Activated gamma-delta T cell treated with Interleukin-2 at 50 U/mL for 16 hours (primary cell): ENCODE measurements at places on chromosomes 2 and 18.

DNA sequence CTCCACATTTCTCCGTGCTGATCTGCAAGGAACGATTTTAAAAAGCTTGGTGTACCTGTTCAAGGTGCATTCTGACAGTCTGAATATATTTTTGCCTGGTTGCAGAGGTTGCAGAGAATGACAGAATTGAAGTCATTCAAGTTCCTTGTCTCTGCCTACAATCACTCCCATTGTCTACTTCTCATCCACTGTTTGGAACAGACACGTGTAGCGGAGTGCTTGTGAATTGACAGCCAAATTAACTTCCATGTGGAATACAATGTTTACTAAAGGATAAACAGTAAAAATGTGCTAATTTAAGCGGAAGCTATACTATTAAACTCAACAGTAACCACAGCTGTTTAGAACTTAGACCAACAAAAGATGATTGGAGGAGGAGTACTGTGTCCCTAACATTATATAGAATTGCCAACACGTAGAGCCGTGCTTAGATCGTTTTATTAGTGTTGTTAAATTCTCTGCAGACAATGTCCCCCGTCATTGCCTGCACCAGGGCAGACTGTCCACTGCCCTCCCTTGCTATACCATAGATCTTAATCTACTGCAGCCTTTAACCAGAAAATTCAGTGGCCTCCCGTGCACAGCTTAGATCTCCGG lies 87.3 kb upstream of the ZCCHC2 start:
- no peak for DNase-seq

DNA sequence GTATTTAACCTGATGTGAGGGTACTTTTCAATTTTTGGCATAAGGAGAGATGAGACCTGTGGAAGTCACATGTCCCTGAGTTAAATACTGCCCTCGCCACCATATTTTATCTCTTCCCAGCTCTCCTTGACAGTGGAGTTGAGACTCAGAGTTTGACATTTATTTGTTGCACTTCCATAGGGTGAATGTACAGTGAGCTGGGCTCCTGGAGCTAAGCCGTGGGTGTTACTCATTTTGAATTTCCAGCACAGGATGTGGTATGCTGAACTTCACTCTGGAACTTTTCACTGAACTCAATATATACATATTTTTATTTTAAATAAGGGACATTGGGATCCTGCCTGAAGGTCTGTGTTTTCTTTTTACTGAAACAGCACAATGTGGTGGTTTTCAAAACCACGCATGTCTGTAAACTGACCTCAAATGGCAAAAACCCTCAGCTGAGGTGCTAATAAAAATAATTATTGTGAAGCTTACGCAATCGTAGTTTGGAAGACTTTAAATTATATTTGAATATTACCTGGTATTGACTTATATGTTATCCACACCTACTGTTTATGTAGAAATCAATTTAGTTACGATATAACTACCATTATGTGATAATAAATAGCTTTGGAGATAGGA lies 12.1 kb downstream of the RNF144A start:
- no peak for DNase-seq

- DNase-seq: no peak
Measured at GRCh38 chr2:167181134-167181533, 292.9 kb downstream of the XIRP2 start.

DNA sequence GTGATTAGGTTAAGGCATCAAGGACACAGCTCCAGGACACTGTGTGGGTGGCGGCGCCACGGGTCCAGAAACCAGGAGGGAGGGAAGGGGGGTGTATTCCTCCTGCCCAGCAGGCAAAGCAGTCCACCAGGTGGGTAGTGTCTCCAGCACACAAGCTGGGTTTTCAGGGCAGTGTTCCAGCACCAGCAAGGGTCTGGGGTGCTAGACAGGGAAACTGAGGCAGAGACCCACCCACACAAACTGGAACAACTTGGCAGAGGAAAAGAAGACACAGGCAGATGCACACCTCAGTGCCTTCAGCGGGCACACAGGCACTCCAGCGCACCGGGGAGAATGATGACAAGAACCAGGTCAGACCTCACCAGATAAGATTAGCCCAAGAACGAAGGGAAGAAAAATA lies 28.4 kb upstream of the GNAL start:
- DNase-seq: no peak

- DNase-seq: no peak
Measured at GRCh38 chr2:127004893-127005600, 101.9 kb downstream of the BIN1 start.

- no peak for DNase-seq
Measured at GRCh38 chr2:142153601-142154000, 22.8 kb upstream of the LRP1B start.

GRCh38 chr2:16658076-16658739 lies 7.4 kb downstream of the CYRIA start:
- DNase-seq: no peak

DNA sequence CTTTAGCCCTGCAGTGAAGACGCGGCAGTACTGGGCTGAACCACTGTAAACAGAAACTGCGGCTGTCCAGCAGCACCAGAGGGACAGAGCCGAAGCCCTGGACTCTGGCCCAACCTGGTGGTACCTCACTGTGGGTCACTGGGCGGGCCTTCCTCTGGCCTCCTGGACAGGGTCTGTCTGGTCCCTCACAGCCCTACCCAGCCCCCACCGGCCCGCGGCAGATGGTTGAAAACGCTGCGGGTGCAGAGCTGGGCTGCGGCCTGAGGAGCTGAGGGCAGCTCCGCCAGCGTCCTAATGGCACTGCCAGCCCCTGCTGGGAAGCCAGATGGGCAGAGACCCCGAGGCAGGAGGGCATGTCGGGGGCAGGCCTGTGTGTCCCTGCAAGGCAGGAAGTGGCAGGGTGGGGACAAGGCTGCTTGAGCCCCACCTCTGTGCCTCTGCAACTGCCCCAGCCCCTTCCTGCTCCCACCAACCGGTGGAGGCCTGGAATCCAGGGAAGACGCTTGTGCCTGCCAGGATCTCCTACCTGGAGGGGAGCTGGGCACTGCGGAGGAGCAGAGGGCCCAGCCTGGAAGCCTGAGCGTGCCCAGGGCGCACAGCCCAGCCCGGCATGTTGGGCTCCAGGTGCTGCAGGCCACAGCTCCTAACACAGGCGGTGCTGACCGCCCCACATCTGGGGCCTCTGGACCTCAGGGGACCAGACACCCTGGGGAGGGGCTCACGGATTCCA lies 36.3 kb downstream of the HS6ST1 start:
- DNase-seq: no peak

DNA sequence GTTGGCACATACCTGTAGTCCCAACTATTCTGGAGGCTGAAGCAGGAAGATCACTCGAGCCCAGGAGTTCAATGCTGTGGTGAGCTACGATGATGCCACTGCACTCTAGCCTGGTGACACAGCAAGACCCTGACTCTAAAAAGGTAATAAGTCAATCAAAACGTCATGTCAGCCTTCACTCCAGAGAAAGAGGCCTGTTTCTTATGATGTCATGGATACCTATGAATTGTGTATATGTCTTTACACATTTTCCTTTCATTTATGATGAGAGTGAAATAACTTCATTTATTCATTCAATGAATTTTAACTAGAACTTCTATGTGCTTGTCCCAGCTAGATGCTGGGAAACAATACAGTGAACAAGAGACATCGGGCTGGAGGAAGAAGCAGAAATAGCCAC lies 25.0 kb upstream of the ID2 start:
- DNase-seq: no peak

DNA sequence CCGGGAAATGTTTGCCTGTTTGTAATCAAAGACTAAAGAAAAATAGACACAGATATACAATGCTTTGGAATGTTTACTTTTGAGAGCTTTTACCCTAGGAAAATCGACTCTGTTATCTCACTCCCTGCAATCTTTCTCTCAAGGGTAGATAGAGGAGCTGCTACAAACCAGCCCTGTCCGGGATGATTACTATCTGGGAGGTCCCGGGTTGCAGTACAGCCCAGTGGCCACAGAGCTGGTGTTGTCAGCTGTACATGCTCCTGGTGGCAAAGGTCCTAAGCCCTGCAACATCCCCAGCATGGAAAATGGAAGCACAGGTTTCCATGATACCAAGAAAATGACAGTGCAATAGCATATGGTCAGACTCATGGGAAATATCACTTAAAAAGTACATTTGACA lies 570.5 kb upstream of the SOX11 start:
- DNase-seq: no peak

DNA sequence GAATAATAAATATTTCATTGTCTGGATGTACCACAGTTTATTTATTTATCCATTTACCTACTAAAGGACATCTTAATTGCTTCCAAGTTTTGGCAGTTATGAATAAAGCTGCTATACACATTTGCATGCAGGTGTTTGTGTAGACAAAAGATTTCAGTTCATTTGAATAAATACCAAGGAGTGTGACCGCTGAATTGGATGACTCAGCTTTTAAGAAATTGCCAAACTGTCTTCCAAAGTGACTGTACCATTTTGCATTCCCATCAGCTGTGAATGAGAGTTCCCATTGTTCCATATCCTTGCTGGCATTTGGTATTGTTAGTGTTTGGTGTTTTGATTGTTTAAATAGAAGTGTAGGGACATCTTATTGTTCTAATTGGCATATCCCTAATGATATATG lies 36.2 kb upstream of the FMNL2 start:
- DNase-seq: no peak

GRCh38 chr2:29456429-29456828 lies 341.2 kb downstream of the CLIP4 start:
- no peak for DNase-seq

- no peak for DNase-seq
Measured at GRCh38 chr2:219104107-219105035, 43.6 kb upstream of the IHH start.

DNA sequence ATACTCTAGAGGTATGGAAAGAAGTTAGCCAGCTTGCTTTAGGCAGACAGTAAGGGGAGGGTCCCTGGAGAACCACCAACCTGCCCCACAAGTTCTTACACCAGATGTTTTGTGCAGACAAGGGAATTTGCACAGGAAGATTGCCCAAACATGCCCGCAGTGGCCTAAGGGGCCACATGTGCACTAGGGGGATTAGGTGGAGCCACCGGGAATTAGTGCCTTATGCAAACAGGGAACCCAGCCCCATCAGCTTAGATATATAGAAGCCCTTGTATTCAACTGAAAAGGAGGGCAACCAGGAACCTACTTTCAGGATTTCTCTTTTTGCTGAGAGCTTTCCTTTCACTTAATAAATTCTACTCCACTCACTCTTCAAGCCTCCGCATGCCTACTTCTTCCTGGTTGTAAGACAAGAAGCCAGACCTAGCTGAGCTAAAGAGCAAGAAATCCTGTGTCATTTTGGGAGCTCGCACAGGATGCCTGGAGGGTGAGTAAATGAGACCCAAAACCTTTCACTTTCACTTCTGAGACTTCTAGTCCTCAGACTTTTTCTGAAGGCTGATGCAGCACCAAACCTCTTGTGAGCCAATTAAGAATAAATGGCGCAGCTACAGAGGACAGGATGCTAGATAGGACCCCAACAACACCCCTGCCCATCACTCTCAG lies 146.3 kb downstream of the GCA start:
- no peak for DNase-seq

DNA sequence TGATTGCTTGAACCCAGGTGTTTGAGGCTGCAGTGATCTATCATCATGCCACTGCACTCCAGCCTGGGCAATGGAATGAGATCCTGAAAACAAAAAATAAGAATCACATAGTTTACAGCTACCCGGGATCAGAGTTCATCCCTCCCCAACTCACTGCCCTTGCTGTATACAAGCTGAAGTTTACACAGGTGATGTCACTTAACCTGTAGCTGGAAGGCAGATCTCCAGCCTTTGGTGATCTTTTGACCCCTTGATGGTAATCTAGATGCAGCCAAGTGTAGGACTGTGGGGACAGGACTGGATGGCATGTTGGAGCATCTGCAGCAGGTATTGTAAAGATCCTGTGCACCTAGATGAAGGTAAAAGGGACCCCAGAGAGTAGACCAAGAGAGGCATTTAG lies 66.7 kb upstream of the SLC14A2 start:
- DNase-seq: no peak

GRCh38 chr2:159204381-159205144 lies 81.9 kb downstream of the WDSUB1 start:
- DNase-seq: no peak

DNA sequence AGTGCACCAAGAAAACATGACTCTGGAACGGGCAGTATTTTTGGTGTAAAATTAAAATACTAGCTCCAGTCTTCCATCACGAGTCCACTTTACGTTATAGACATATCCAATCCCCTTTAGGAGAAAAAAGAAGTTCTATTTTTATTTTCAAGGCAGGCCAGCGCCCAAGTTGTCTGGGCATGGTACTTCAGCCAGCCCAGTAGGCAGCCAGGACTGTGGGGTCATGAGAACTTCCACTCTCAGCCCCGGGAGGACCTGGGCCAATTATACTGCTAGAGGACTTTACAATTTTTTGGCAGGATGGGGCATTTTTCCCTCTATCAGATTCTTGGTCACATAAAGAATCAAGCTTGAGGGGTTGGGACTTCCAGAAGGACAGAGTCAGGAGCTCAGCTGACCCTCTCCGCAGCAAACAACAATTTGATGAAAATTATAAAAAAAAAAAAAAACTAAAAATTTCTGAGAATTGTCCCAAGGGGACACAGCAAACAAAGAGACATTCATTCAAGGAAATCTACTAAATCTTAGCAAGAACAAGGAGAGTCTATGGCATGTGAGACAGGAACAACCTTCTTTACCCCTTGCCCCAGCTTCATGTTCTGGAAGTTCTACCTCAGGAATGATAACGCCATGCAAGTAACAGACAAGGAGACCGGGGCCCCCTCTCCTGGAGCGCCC lies 37.3 kb upstream of the B3GNT2 start:
- DNase-seq: no peak

DNA sequence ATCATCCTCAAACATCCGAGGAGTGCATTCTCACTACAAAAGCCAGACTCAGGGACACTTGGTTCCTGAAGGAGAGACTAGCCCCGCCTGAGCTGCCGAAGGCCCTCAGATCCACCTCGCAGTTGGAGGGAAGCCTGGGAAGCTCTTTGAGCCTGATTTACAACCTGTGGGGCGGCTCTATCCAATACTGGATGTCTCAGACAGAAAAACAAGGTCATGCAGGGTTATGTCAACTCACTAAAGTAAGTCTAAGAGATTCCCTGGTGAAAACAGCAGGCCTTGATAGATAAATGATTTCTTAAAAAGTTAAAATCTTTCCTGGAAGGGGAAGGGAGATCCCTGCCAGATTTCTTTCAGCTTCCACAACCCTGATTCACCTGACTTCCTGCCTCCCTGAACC lies 284.3 kb downstream of the CYP26B1 start:
- DNase-seq: no peak

- no peak for DNase-seq
Measured at GRCh38 chr2:38533180-38533579, 69.5 kb downstream of the HNRNPLL start.
